ENCODE measurements at places on chromosomes 7 and 10. TPM values are rescaled to one million over a fixed set of nuclear protein-coding genes. Genes with fewer than 3 reads are reported as not detected.

- peaks cover 15% of the 10 kb centered on the region for H3K4me1 ChIP-seq
- no peak overlapping the region for H3K4me3 ChIP-seq
- H3K27ac ChIP-seq: peak overlapping the region; percentile 61
- no peaks in the 10 kb centered on the region for H3K27me3 ChIP-seq
Measured at GRCh38 chr7:29479301-29480200, 84.1 kb upstream of the PRR15 start.

GRCh38 chr7:22944022-22944421 lies 69.9 kb downstream of the HYCC1 start:
- H3K4me1 ChIP-seq: no peaks in the 10 kb centered on the region
- DNase-seq: no peak
- H3K4me3 ChIP-seq: no peak overlapping the region
- H3K27ac ChIP-seq: no peak overlapping the region

DNA sequence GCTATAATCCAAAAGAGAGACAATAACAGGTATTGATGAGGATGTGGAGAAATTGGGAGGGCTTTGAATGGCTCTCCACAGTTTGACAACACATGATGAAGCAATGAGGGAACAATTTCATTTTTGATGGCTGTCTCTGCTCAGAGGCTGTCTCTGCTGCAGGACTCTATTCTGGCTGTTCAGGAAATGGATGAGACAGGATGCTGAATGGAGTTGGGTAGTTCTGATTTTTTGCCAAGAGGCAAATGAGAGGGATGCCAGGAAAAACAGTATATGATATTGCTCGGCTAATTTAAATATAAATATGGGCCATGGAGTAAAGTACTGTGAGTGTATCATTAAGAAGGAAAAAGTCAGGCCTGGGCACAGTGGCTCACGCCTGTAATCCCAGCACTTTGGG lies 16.8 kb downstream of the APBB1IP start:
- no peak for DNase-seq
- no peaks in the 10 kb centered on the region for H3K4me1 ChIP-seq
- H3K36me3 ChIP-seq: no peaks in the 10 kb centered on the region
- no peaks in the 10 kb centered on the region for H3K27me3 ChIP-seq

- no peaks in the 10 kb centered on the region for H3K27me3 ChIP-seq
- no peak overlapping the region for H3K27ac ChIP-seq
Measured at GRCh38 chr7:43768201-43768886, 9.9 kb downstream of the BLVRA start.

Gene FMC1
- not detected for total RNA-seq

Gene TYW1B
- 1.8 TPM for total RNA-seq

Gene TFR2
- not detected for total RNA-seq

Gene CYP51A1
- total RNA-seq: 8.0 TPM

Data from stomach (tissue), 19 donors.